Left lobe of liver (tissue), 2 donors: ENCODE measurements at places on chromosomes 1 and 21.

DNA sequence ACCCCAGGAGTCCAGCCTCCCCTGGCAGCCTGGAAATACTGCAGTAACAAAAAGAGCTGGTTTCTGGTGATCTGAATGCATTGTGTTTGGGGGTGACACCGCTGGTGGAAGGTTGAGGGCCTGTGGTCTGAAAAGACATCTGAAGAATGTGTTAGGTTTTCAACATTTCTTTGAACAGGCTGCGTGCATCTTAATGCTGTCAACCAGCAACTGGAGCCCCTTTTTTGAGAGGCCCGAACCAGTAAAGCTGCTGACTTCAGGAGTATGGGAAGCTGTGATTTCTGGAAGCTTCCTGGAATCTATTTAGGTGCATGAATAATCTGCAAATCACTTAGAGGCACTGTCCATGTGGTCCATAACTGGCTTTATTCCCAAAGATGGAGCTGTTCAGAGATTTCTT, 17.0 kb downstream of the ATP5PO start:
- no peak for DNase-seq

- DNase-seq, result no peak
Observed at GRCh38 chr1:211017075-211017718, 116.8 kb downstream of the KCNH1 start.

DNA sequence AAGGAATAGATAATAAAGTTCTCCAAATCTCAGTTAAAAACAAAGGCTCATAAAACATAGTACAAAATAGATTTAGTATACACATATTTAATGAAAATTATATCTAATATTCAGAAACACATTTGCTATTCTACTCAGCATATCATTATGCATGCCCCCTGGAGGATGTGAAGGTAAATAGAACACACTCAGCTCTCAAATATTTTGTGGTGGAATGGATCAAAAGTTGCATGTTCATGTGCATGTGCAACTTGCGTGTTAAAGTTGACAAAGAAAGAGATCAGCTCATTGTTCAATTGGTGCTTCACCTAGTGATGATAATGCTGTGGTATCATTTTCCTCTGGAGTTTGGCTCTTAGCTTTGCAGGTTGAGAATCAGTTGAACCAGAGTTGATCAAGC, 4.9 kb upstream of the ZNF644 start:
- DNase-seq, result no peak

DNA sequence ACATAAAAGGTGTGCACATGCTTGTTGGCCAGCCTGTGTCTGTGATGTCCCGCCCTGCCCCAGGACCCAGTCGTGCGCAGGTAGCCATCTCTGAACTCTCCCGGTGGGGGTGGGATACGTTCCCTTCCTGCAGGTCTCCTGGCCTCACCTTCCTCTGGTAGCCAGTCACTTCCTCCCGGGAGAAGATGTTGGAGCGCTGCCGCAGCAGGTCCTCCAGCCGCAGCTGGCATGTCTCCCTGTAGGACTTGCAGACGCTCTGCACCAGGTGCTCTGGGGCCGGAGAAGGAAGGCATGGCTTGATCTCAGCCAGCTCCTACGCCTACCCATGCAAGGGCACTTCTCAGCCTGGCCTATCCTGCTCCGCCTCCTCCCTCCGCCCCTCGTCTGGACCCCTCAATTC, 9.2 kb upstream of the LINGO4 start:
- DNase-seq, result no peak

- DNase-seq, result no peak
Observed at GRCh38 chr21:28419811-28420210, 572.9 kb downstream of the LTN1 start.

GRCh38 chr1:17027403-17027802, 15.7 kb upstream of the ATP13A2 start:
- DNase-seq, result no peak

DNA sequence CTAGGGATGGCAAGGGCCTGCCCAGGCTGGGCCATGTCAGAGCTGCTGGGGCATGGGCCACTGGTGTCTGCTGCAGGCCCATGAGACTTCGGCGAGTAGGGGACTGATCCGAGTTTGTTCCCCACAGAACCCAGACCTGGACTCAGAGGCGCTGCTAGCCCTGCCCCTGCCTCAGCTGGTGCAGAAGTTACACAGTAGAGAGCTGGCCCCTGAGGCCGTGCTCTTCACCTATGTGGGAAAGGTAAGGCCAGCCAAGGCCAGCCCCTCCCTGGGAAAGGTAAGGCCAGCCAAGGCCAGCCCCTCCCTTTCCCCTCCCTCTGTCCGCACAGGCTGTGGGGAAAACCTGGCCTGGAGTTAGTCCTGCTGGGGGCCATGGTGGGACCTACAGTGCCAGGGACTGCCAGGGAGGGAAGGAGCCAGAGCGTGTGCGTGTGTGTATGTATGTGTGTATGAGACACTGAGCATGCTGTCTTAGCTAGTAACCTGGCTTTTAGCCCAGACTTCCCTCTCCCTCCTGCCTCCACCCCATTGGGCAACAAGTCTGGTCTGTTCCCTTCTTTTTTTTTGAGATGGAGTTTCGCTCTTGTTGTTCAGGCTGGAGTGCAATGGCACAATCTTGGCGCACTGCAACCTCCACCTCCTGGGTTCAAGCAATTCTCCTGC, 8.0 kb downstream of the FAAH start:
- DNase-seq, result peak; percentile 87

DNA sequence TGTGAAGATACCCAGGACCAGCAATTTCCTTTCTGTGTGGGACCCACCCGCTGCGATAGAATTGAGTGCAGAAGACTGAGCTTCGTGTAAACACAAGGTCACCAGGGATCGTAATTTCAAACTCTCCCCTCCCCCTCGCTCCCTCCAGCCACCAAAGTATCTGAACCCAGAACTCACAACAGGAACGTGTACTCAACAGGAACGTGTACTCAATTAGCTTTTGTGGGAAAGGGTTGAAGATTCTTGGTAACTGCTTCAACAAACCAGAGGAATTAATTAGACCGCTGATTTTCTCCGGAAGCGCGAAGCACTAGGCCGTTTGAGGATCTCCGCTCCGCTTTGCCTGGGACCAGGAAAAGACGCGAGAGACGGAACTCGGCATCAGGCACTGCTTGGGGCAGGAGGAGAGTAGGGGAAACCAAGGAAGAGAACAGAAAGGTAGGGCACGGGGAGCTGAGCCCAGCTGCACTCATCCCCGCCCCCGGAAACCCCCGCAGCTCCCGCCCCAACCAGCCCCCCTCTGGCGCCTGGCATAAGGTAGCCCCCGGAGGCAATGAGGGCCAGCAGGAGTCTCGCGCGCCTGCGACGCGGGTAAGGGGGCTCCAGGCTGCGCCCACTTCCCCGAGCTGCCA, 453 bp downstream of the DRAM2 start:
- peak; percentile 58 for DNase-seq

DNA sequence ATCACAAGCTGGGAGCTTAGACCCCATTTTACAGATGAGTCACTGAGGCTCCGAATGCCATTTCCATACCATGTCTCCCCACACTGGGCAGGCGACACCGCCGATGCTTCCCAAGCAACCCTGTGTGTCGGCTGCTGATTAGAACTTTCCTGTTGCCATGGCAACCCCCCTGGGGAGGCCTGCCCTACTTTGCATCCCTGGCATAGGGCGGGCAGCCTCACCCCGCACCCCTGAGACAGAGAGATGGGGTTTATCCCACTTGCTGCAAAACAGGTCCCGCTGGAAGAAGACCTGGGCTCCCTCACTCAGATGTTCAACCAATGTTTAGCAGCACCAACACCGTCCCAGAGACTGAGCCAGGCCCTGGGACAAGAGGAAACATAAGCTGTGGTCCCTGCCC, 81.5 kb downstream of the CAMK2N1 start:
- DNase-seq, result peak; percentile 28

DNA sequence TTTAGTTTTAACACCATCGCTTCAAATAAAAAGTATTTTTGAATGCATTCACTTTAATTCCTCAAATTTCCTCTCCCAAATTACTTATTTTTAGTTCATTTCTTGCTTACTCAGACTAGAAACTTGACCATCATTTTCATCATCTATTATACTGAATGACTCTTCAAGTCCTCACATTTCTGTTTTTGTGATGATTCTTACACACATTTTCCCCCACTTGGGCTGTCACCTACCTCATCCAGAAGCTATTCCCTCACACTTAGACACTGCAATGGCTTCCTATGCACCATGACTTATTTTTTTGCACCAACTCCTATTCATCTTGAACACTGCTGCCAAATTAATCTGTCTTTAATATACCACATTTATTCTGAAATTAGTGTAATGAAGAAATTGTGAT, 239.6 kb upstream of the DUSP10 start:
- DNase-seq, result no peak

GRCh38 chr1:34684266-34684665, 70.6 kb upstream of the GJB5 start:
- DNase-seq, result no peak
